ENCODE measurements at places on chromosomes 5 and 9.

- DNase-seq = no peak
Observed at GRCh38 chr9:72292256-72292682, 72.7 kb downstream of the ZFAND5 start.

DNA sequence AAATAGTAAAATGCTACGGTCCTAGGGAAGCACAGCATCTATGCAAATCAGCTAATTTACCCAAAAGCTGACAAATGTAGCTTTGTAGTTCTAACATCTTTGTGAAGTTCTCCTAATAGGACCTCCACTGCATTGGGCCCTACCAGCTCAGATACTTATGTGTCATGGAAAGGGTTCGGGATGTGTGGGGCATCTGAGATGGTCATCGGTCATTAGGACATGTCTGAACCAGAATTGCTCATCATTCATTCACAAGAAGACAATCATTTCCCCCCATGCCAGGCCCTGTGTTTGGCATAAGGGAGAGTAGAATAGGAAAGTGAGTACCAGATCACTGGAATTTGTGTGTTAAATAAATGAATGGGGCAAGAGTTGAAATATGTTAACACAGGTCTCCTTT lies 35.7 kb downstream of the PWWP2A start:
- DNase-seq = no peak

- DNase-seq = no peak
Observed at GRCh38 chr5:145852990-145853389, 17.8 kb upstream of the PRELID2 start.

DNA sequence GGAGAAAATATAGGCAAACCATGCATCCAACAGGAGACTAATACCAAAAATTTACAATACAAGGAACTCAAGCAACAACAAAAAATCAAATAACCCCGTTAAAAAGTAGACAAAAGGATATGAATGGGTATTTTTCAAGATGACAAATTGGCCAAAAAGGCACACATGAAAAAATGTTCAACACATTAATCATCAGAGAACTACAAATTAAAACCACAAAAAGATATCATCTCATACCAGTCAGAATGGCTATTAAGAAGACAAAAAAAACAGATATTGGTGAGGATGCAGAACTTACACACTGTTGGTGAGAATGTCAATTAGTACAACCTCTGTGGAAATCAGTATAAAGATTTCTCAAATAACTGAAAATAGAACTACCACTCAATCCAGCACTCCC lies 35.0 kb downstream of the TEX10 start:
- DNase-seq = no peak

DNA sequence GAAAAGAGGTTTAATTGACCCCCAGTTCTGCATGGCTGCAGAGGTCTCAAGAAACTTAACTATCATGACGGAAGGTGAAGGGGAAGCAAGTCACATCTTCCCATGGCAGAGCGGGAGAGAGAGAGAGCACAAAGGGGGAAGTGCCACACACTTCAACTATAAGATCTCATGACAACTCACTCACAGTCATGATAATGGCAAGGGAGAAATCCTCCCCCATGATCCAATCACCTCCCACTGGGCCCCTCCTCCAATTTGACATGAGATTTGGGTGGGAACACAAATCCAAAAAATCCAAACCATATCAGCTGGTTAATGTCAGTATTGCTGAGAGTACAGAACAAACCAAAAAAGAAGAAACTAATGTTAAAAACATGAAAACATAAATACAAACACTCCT lies 120.2 kb downstream of the STARD4 start:
- DNase-seq = no peak
